Activated T-helper 1 cell treated with anti-CD3 and anti-CD28 coated beads, Interleukin-12 subunit alpha, Interleukin-12 subunit beta, Interleukin-2, Interleukin-4 antibody, amounts not matched to agents 30 ng/mL and 10 ng/mL and 1 ng/mL, durations not matched to agents 14 hours and 24 hours and 36 hours (primary cell): ENCODE measurements at places on chromosomes 2 and 18.

DNA sequence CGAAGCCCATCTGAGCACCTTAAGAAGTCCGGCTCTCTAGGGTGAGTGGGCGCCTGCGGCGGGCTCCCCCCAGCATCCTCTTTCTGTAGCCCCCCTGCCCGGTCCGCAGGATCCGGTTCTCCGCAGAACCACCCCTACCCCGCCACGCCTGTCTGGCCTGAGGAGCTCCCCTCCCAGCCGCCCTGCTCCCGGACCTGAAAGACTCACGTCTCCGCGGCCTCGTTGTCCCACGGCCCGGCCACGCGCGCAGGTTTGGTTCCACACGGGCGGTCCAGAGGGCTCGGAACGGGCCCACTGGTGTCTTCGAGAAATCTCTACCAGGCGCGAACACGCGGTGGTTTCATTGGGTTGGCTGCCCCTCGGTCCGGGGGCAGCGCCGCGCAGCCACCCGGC, 237 bp downstream of the SLC39A6 start:
- DNase-seq: no peak

- DNase-seq: no peak
Measured at GRCh38 chr2:37891846-37892435, 33.1 kb upstream of the RMDN2 start.

- no peak for DNase-seq
Measured at GRCh38 chr2:232501331-232501771, 13.7 kb upstream of the ECEL1 start.

GRCh38 chr2:72289283-72289682, 141.6 kb upstream of the CYP26B1 start:
- no peak for DNase-seq

- DNase-seq: no peak
Measured at GRCh38 chr2:66003931-66004330, 431.0 kb upstream of the MEIS1 start.

DNA sequence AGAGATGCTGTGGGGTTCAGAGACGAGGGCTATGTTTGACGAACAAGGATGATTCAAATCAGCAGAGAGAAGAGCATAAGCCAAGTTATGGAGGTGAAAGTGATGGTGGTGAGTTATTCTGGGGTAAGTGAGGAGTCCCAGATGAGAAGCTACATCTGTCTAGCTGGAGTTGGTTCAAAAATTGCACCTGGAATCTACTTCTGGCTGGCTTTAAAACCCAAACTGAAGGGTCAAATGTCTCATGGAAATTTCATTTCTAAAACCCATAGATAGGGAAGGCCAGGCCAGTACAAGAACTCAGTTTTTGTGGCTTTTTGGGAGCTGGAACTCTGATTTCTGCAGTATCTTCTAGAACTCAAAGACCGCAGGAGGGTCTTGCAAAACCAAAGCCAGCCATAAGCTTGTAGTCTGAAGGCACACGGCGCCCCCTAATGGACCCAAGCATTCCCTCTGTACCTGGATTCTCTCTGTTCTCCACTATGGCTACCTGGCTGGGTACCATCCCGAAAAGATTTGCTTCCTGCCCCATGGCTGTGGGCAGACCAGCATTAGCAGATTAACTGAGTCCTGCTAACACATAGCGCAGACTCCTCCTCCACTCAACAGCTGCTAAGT, 229.1 kb upstream of the SLC14A2 start:
- no peak for DNase-seq

DNA sequence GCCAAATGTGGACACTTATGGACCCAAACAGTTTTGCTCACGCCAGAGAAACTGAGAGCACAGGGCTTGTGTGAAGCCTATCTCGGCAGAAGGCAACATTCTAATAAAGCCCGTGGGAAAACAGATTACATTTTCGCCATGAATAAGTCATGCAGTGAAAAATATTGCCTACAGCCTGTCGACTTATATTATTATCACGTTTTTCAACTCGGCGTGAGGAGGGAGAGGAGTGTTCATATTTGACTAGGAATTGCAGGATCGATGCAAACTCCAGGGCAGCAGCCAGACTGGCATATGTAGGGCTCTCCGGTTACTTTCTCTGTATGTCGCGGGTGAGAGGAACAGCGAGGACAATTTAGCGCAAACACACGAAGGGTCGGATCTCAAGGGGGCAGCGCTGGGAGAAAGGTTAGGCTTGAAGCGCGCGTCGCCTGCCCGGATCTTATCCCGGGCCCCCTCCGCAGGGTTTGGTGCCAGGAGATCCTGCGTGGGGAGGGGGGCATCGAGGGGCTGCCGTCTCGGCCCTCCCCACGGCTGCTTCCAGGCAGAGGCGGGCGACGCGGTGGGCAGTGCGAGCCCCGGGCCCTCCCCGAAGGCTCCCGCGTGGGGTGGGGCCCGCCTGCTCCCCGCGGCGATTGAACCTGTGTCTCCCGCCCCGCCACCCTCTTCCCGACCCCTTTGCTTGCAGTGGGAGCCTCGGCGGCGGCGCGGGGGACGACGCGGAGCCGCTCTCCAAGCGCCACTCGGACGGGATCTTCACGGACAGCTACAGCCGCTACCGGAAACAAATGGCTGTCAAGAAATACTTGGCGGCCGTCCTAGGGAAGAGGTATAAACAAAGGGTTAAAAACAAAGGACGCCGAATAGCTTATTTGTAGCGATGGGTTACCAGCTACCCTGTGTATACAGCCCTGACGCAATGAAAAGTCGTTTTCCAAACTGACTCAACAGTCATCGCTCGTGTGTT, 4.4 kb downstream of the ADCYAP1 start:
- DNase-seq: no peak

DNA sequence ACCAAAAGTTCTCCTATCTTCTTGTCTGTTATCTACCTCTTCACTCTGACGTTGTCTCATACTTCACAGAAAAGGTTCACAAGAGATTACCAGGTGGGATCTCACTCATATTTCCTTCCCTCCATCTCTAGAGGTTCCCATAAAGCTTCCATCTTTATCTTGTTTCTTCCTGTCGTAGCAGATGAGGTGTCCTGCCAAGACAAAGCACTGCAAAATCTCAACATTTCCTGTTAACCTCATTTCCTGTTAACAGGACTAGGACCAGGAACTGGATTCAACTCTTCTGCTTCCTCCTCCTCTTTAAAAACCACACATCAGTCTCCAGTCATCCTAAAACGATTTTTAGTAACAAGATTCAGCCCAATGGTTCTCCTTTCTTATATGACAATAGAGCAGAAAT, 512.8 kb upstream of the NRP2 start:
- DNase-seq: no peak
